ENCODE measurements at places on chromosomes 3 and 15.

GRCh38 chr15:70833861-70834765, 19.8 kb downstream of the LARP6 start:
- no peak for DNase-seq

- DNase-seq = no peak
Measured at GRCh38 chr3:37498126-37499039, 324.0 kb upstream of the LRRFIP2 start.

- DNase-seq = no peak
Measured at GRCh38 chr15:39312984-39313383, 267.9 kb upstream of the THBS1 start.

- peak; percentile 55 for DNase-seq
Measured at GRCh38 chr15:78195735-78196201, 38.6 kb downstream of the ACSBG1 start.

DNA sequence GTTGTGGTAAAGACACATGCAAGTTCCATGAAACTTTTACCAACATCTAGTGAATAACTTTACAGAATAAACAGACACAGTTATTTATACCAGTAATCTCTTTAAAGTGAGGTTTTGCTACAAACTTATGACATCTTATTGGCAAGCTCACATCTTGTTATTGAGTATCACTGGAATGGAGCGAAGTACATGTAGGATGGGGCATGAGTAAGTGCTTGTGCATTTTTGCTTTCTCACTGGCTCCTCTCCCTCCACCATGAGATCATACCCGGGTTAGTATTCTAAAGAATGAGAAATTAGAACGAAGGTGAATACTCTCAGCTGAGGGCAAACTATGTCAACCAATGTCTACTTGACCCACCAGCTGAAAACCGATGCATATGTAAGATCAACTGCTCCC, 193.3 kb upstream of the ZNF717 start:
- no peak for DNase-seq

DNA sequence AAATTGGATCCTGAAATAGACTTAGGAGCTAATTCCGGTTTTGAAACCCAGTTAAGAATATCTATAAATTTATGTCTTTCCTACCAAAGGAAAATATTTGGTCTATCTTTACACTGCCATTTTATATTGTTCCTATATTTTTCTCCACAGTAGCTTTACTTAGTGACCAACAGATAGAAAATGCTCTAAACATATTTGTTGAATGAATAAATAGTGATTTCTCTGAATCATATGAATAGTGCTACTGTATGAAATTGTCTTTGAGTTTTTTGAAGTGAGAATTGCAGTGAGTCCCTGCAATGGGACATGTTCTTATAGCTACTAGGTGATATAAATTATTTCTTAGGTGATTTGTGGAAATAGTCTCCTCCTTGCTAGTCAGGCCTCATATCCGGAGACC, 18.5 kb upstream of the EID1 start:
- no peak for DNase-seq

- DNase-seq = no peak
Measured at GRCh38 chr3:11607816-11608215, 35.9 kb downstream of the VGLL4 start.

DNA sequence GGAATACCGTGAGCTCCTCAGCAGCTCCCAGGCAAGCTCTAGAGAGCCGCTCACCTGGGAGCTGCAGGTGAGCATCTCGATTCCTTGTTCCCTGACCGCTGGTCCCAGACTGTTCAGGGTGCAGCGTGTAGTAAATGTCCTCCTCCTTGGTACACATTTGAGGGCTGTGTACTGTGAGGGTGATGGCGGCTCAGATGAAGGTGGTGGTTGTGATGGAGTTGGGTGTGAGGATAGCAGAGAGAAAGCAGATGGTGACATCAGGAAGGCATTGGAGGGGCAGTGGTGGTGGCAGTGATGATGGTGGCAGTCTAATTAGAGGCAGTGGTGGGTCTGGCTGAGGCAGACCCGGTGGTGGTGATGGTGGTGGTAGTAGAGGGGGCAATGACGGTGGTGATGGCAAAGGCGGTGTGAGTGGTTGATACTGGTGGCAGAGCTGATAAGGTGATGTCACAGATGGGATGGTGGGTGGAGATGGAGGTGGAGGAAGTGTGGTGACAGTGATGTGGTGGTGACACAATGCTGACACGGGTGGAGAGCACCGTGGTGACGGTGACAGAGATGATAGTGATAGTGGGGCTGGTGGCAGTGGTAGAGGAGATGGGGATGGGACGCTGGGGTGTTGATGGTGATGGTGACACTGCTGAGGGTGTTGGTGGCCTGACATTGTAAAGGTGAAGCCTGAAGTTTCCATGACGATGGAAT, at the start of gene DNAJB8:
Gene DNAJB8 (minus strand): TSS at position 51 of the 702 bp plus-strand sequence. CDS start 3,645 bp downstream, outside the sequence.
- peak; percentile 36 for DNase-seq

DNA sequence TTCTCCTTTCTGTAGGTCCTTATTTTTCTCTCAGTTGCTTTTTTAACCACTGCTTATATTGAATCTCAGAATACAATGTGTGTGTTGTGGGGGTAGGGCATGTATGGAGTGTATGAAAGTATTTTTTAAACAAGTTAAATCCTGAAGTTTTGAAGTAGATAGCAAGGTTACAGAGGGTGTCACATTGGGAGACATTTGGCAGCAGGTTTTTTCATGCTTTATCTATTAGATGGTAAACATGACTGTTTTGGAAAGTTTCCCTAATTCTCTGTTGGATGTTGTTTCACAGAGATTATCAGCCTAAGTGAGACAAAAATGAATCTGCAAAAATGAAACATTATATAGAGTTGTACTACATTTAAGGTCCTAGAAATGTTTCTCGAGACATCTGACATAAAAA, 190.6 kb upstream of the ARPP21 start:
- no peak for DNase-seq

- DNase-seq = no peak
Measured at GRCh38 chr3:102225407-102226132, 209.2 kb upstream of the ZPLD1 start.

- DNase-seq = no peak
Measured at GRCh38 chr3:25902586-25902985, 112.7 kb downstream of the OXSM start.

DNA sequence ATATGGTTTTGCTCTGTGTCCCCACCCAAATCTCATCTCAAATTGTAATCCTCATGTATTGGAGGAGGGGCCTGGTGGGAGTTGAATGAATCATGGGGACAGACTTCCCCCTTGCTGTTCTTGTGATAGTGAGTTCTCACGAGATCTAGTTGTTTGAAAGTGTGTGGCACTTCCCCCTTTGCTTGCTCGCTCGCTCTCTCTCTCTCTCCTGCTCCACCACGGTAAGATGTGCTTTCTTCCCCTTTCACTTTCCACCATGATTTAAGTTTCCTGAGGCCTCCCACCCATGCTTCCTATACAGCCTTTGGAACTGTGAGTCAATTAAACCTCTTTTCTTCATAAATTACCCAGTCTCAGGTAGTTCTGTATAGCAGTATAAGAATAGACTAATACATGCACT, 60.7 kb downstream of the GSK3B start:
- peak; percentile 27 for DNase-seq

GRCh38 chr3:170204023-170204472, 18.2 kb upstream of the PRKCI start:
- DNase-seq = no peak

GRCh38 chr3:172982736-172983364, 158.2 kb downstream of the SPATA16 start:
- DNase-seq = no peak

DNA sequence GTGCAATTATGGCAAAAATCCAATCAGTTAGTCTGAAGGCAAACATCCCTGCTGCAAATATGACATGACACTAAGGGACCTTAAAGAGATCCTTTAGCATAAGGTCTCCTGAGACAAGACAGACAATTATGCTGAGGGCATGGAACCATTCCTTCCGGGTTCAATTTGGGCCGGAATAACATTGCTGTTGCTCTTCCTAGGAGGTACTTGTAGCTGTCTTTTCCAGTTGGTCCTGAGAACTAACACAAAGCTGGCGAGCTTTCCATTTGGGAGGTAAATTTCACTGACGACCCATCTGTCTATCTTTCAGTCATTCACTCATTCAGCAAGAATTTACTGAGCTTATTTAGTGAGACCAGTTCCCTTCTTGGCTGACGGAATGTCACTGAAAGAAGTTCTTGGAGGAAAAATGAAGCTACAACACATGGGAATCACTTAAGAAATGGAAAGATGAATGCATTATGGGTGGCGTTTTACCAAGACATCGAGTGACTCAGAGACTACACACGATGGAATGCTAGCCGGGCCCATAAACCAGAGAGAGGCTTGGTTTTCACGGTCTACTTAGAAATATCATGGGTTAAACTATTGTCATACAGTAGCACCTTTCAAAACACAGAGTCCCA, 215.5 kb downstream of the PDZRN3 start:
- DNase-seq = no peak

Measured in CD4-positive, alpha-beta T cell treated with Interleukin-1 beta for 1 hour (primary cell).